Naive thymus-derived CD8-positive, alpha-beta T cell (primary cell): ENCODE measurements at places on chromosomes 1 and 21. TPM values are rescaled to one million over a fixed set of nuclear protein-coding genes. Genes with fewer than 3 reads are reported as not detected.
A peak's percentile ranks its signal among the peaks of the same experiment; 100 is the strongest.

Gene ASCL5
- not detected for polyA plus RNA-seq

- no peaks in the 10 kb centered on the region for H3K36me3 ChIP-seq
- H3K4me1 ChIP-seq, result peaks cover 37% of the 10 kb centered on the region
These were observed 5.3 kb upstream of the GPR88 start for GRCh38 chr1:100532645-100533044.

- no peaks in the 10 kb centered on the region for H3K27me3 ChIP-seq
- no peak for DNase-seq
These were observed 878 bp downstream of the OR11L1 start for GRCh38 chr1:247840818-247841217.

- DNase-seq, result no peak
- H3K4me3 ChIP-seq, result peak overlapping the region; percentile 64
- H3K36me3 ChIP-seq, result peaks cover 6% of the 10 kb centered on the region
- H3K4me1 ChIP-seq, result peaks cover 80% of the 10 kb centered on the region
These were observed 93.3 kb downstream of the SSBP3 start for GRCh38 chr1:54312796-54313316.

- H3K27ac ChIP-seq, result no peak overlapping the region
- no peak overlapping the region for H3K4me3 ChIP-seq
- H3K4me1 ChIP-seq, result peaks cover 20% of the 10 kb centered on the region
- DNase-seq, result no peak
- H3K36me3 ChIP-seq, result no peaks in the 10 kb centered on the region
These were observed 66.9 kb upstream of the ATP1A1 start for GRCh38 chr1:116306102-116306501.

Gene C1orf216
- 6.0 TPM for polyA plus RNA-seq

DNA sequence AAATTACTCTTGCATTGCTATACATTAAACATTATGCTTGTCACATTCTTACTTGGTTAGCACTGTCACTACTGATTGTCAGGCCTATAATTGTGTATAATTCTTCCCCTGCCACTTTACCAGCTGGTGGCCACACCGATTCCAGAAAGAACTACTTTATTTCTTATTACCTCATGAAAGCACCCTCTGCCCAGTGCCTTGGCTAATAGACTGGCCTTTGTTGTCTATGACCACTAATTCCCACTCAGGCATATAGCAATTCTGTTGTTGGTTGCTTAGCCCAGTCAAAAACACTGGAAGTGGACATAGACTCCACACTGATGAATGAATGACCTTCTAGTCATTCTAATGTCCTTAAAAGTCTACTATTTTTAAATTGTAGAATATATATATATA is 35.6 kb downstream of the MRPL39 start:
- H3K27me3 ChIP-seq, result no peaks in the 10 kb centered on the region
- H3K4me1 ChIP-seq, result peaks cover 10% of the 10 kb centered on the region
- no peak for DNase-seq
- H3K4me3 ChIP-seq, result no peak overlapping the region
- no peaks in the 10 kb centered on the region for H3K36me3 ChIP-seq

Gene VANGL1
- polyA plus RNA-seq, result 0.23 TPM

- H3K4me1 ChIP-seq, result peaks cover 49% of the 10 kb centered on the region
- DNase-seq, result no peak
- peaks cover 3% of the 10 kb centered on the region for H3K36me3 ChIP-seq
- no peaks in the 10 kb centered on the region for H3K27me3 ChIP-seq
- H3K27ac ChIP-seq, result peak overlapping the region; percentile 59
These were observed 3.8 kb downstream of the CACYBP start for GRCh38 chr1:175003521-175003920.

GRCh38 chr1:212542761-212543187 is 65.8 kb upstream of the ATF3 start:
- H3K4me3 ChIP-seq, result no peak overlapping the region
- peaks cover 10% of the 10 kb centered on the region for H3K27me3 ChIP-seq
- H3K4me1 ChIP-seq, result no peaks in the 10 kb centered on the region
- peaks cover under 1% of the 10 kb centered on the region for H3K36me3 ChIP-seq
- DNase-seq, result no peak
- H3K27ac ChIP-seq, result no peak overlapping the region

GRCh38 chr1:55685560-55685959 is 470.4 kb upstream of the USP24 start:
- no peak overlapping the region for H3K27ac ChIP-seq
- DNase-seq, result no peak
- H3K4me1 ChIP-seq, result no peaks in the 10 kb centered on the region
- no peak overlapping the region for H3K4me3 ChIP-seq

Gene RGS18
- polyA plus RNA-seq, result not detected

Gene CELA3B
- polyA plus RNA-seq, result not detected

DNA sequence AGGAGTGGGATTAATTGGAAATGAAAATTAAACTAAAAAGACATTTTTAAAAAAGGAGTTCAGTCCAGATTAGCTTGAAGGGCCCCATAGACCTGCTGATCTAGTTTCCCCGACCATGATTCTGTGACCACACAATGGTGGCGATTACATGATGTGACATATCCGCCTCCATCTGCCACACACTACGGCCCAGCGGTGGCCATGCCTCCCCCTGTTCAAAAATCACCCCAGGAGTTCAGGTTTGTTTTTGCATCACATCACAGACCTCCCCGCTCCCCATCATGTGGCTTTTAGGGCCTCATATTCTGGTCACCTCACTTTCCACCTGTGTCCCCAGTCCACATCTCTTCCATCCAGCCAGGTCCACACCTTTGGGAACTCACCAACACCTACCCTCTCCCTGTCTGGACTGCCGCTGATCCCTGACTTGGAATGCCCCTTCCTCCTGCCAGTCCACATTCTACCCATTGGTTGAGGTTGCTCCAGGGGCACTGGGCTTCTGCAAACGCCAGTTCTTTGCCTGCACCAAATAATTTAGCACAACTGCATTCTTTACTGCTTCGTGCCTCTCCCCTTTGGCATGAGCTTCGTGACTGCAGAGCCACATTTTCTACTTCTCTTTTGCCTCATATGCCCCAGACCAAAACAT is 38.9 kb downstream of the CD247 start:
- peak overlapping the region; percentile 11 for H3K4me3 ChIP-seq
- H3K36me3 ChIP-seq, result peaks cover 6% of the 10 kb centered on the region
- peak overlapping the region; percentile 66 for H3K27ac ChIP-seq
- no peaks in the 10 kb centered on the region for H3K27me3 ChIP-seq
- DNase-seq, result no peak

DNA sequence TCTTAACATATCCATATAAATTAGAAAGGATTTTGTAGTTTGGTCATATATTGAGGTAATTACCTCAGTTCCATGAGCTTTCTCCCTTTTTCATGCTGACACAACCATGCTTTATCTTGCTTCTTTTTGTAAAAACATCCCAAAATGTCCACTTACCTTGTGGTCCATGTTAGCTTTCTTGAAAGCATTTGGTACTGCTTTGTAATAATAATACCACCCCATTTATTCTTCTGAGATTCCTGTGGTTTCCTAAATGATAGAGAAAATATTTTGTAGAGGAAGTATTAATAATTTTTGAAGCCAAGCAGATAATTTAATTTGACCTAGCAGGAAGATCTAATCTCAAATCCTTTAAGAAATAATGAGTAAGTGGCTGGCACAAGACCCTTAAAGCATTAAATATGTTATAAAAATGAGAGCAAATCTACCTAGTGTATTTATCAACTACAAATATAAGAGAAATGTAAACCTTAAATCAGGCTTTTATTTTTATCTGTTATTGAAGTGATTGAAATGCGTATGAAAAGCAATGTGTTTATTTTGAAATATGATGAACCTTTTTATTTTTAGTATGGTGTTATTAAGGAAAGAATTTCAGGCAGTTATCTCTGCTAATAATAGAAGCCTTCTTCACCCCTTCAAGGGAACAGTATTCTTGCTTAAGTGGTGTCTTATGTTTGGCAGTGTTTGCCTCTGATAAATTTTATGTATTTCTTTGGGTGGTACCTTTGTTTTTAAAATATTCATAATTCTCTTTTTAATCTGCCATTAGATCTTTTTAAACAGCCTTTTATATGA is 9.2 kb downstream of the PRKAA2 start:
- no peak for DNase-seq
- no peaks in the 10 kb centered on the region for H3K4me1 ChIP-seq
- no peak overlapping the region for H3K4me3 ChIP-seq
- H3K36me3 ChIP-seq, result no peaks in the 10 kb centered on the region
- no peak overlapping the region for H3K27ac ChIP-seq

DNA sequence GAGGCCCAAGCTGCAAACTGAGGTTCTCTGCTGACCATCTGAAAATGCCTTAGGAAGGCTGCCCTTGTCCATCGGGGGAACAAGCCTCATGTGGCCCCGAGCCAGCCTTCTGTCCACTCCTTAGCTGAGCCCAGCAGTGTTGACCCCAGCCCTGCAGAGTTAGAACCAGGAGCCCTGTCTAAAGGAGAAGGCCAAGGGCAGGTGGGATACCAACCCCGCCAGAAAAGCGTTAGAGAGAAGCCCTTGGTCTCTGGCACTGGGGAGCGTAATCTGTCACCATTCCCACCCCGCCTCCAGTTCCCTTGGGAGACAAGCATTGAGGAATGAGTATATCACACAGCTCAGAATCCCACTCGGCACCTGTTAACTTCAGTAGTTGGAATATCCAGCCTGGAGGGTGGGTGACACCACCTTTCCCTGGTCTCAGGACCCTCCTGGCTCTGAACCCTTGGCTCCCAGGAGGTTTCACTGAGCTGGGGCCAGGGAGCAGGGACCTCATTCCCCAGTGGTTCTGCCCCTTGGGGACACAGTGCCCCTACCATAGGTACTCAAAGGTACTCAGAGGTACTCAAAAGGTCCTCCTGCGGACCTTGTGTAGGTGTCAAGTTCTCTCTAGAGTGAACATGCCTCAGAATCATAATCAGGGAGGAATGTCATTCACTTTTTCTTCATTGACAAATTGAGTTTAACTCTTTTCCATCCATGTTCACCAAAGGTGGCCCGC is 16.4 kb downstream of the ETS2 start:
- no peak overlapping the region for H3K27ac ChIP-seq
- H3K27me3 ChIP-seq, result no peaks in the 10 kb centered on the region
- H3K36me3 ChIP-seq, result peaks cover 10% of the 10 kb centered on the region
- no peaks in the 10 kb centered on the region for H3K4me1 ChIP-seq
- DNase-seq, result no peak
- H3K4me3 ChIP-seq, result no peak overlapping the region

DNA sequence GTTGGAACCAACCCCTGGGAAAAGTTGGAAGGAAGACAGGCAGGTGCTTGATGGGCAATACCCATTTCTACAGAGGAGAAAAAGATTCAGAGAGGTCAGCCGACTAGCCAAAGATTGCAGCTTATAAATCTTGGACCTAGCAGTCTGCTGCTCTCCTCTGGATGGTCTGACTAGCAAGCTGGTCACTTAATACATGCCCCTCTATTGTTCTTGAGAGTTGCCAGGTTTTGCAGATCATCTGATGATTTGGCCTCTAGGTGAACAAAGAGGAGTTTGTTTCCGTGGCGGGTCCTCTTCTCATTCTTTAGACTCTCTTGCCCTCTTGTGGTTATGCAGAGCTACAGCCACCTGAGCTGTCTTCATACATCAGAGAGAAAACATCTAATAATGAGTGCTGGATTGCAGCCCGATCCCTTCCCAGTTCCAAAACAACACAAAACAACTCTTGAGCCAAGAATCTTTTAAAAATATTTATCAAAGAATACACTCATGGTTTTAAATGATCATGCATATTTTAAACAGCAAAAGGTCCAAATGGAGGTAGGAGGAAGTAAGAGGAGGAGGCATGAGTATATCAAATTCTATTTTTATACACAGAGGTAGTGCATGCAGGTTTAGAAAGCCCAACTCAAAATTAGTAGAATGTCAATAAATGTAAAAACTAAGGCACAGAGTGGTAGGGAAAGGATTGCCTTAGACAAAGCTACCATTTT is 115.7 kb downstream of the SLC30A10 start:
- H3K27me3 ChIP-seq, result peaks cover 9% of the 10 kb centered on the region
- no peak overlapping the region for H3K27ac ChIP-seq
- DNase-seq, result no peak

Gene OPTC
- not detected for polyA plus RNA-seq

GRCh38 chr1:167439301-167439988 is 78.9 kb downstream of the CD247 start:
- peak overlapping the region; percentile 64 for H3K4me3 ChIP-seq
- peaks cover 90% of the 10 kb centered on the region for H3K4me1 ChIP-seq
- peaks cover 63% of the 10 kb centered on the region for H3K36me3 ChIP-seq
- H3K27ac ChIP-seq, result peak overlapping the region; percentile 99

Gene SPRR2E
- polyA plus RNA-seq, result not detected

GRCh38 chr1:227010645-227011044 is 70.6 kb downstream of the COQ8A start:
- H3K27me3 ChIP-seq, result no peaks in the 10 kb centered on the region
- no peaks in the 10 kb centered on the region for H3K4me1 ChIP-seq
- H3K4me3 ChIP-seq, result no peak overlapping the region
